ENCODE measurements at places on chromosomes 12 and 14.
A peak's percentile ranks its signal among the peaks of the same experiment; 100 is the strongest.

- no peak for DNase-seq
These were observed 7.0 kb downstream of the GPX2 start for GRCh38 chr14:64935508-64935907.

GRCh38 chr12:46439793-46440511 lies 67.4 kb upstream of the SLC38A2 start:
- DNase-seq: no peak

DNA sequence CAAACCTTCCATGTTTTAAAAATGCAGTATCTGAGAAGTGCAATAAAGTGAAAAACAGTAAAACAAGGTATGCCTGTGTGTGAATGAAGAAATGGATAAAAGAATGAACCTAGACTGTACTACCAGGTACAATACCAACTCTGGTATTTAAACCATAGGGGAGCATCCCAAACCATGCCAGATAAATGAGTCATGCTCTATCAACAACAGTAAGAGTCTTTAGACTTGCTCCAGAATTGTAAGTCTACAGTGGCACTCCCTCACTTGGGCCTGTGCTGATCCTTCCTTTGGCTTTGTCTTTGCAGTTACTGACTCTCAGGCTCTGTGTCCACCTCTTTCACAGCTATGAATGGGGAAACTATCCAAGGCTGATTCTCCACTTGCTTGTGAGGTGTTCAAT lies 38.1 kb downstream of the BBS10 start:
- DNase-seq: no peak

DNA sequence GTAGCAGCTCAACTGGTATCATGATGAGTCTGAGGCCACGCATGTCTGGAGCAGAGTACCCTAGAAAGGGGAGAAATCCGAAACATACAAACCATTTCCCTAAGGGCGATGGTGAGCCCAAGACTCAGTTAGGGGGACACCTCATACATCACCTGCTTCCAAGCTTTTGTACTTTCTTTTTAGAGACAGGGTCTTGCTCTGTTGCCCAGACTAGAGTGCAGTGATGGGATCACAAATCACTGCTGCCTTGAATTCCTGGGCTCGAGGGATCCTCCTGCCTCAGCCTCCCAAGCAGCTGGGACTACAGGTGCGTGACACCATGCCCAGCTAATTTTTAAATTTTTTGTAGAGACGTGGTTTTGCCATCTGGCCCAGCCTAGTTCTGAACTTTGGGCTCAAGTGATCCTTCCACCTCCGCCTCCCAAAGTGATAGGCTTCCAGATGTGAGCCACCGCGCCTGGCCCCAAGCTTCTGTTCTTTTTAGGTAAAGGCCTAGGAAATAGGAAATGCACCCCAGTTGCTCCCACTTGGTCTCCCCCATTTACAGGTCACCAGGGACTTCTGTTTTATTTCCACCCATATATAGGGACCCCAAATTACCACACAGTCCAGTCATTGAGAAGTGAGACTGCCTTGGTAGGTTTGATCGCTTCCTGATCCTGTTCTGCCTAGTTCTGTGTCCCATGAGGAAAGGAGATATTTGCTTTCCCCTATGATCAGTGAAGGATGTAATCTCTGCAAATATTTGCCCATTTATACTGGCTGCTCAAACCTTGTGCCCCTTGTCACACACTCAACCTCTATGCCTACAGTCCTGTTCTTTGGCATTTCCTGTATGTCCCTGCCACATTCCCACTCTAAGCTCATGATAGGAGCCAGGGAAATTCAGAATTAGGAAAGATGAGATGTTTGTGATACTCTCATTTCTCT lies at the start of gene APOF:
APOF (minus strand) TSS at position 728 of the 930 bp plus-strand sequence; CDS start at position 616, 112 bp downstream.
- DNase-seq: no peak

- DNase-seq: peak; percentile 77
These were observed 94.3 kb downstream of the LRRC74A start for GRCh38 chr14:76920331-76921087.

DNA sequence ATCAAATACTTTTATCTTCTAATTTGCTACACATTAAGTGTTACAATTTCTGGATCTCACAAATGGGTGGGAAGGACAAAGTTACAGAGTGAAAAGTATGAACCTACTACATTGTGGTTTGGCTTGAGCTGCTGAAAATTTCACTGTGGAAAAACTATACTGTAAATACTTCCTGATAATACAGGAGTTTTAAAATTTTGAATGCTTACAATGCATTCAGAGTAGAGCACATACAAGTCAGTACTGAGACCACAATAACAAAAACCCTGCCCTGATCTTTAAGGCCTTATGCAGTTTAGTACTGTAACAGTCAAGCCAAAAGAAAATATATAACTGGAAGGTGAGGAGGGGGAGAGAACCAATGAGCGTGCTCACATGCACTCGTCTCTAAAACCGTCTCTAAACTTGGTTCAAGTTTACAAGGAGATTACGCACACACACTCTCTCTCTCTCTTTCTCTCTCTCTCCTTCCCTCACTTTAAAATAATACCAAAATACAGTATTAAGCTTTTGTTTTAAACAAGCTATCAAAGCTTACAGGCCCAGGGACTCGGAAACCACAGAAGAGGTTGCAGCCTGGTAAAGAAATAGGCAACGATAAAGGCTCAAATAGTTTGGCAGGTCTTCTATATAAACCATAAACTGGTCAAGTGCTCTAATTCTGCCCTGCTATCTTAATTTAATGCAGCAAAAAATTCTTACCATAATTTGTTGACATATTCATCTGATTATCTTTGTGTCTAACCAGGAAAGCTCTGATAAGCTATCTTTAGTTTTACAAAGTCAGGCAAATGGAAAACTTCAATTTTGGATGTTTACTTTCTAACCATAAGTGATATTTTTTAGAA lies 58.0 kb downstream of the ATF7 start:
- DNase-seq: peak; percentile 56

GRCh38 chr14:51963286-51963685 lies 26.1 kb upstream of the RTRAF start:
- peak; percentile 40 for DNase-seq

DNA sequence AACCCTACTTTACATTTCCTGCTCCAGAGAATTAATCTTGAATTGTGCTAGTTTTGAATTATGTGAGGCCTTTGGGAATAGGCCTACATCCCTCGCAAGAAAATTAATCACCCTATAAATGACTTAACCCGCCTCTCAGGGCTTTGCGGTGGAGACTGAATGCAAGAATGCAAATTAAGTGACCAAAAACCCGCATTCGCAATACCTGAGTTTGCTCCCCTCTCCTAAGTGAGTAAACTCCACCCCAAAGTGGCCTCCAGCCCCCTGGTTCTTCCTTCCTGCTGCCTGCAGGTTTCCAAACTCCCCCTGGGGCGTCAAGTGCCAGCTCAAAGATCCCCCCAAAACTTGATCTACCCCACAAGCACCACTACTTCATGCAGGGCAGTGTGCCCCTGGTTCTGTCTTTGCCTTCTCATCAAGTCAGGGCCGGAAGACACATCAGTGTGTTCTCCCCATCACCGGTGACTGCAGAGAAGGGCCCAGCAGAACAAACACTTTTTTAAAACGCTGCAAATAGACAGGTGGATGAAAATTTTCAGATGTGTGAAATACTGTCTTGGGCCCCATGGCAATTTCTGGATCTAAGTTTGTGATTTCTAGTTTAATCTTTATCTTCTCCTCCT lies 644.7 kb downstream of the VRK1 start:
- no peak for DNase-seq

DNA sequence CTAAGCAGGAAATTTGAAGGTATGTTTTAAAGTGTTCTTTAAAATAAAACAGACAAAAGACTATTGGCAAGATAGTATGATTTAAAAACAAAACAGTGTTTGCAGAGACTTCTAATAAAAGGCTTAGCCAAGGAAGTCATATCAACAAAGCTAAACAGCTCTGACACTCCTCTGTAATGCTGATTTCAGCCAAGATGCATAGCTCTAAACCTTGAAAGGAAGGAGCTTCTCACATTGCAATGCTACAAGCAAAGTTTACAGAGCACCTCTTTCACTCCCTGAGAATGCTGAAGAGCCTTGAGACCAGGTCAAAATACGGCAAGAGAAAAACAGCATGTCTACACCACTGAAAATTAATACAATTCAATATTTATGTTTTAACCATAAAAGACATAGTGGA lies 51.8 kb downstream of the PARP11 start:
- DNase-seq: no peak

- DNase-seq: no peak
These were observed 88.2 kb upstream of the PAWR start for GRCh38 chr12:79778802-79779448.

DNA sequence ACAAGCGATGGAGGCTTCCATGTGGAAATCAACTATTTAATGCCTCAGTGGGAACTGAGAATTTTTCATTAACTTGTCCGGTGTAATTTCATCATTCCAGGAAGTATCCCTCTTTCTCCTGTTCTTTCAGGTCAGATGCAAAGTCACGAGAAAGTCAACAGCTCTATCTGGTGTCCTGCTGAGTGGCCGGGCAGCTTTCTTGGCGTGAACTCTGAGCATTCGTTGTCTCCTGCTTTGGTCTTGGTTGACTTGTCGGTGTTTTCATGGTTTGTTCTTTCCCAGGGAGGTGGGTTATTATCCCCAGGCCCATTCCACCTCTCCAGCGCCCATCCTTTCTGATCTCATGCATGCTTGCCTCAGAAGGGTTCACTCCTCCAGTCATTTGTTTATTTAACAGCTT lies 149.1 kb downstream of the GLT1D1 start:
- DNase-seq: no peak

GRCh38 chr14:34065690-34066391 lies 115.0 kb upstream of the EGLN3 start:
- DNase-seq: no peak

DNA sequence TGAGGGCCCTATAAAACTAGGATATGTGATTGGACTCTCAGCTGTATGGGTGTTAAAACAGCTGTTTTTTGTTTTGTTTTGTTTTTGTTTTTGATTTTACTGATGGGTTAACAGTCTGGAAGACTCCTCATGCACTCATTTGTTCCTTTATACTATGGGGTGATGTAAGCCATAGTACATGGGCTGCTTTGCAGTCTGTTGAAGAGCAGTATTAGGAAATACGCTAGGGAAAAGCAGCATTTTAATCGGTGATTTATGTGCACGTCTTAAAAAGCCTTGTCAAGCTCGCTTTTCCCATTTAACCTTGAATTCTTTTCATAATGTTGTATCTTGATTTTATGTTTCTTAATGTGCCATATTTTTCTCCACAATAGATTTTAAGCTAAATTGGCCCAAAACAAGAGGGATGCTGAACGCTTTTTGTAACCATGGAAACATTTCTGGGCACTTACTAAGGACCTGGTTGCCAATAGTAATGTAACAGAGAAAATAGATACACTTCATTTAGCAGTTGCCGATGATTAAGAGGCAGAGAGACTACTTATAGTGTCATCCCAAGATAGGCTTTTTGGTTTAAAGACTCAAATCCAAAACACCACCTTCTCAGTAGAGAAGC lies 244.0 kb downstream of the SNAPC1 start:
- no peak for DNase-seq

- no peak for DNase-seq
These were observed 125.9 kb downstream of the PAPOLA start for GRCh38 chr14:96627811-96628775.

GRCh38 chr12:103318566-103318965 lies 177.2 kb downstream of the C12orf42 start:
- no peak for DNase-seq

GRCh38 chr14:65096323-65097089 lies 5.8 kb downstream of the MAX start:
- DNase-seq: no peak

GRCh38 chr14:59252772-59253500 lies 64.5 kb downstream of the DAAM1 start:
- no peak for DNase-seq

DNA sequence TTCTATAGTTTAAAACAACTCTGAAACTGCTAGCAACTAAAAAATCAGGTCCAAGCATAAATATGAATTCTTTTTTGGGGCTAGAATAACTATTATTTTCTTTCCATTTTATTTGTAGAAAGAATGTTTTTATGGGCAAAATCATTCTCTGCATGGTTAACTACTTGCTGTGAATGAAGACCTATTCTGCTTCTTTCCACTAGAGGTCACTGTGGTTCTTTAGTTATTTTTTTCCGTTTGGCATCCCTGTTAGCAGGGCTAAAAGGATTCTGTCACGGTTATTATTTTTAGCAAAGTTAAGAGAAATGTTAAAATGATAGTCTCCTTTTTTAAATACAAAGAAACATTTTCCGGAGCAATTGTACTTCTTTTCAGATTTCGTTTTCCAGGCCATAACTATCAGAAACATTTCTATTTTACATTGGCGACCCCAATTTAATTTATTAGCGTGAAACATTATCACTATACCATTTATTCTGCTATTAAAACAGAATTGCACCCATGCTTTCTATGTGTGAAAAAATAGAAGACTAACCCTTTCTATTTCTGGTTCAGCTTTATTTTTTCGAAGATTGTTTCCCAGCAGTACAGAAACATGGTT lies 404.8 kb downstream of the ATP23 start:
- peak; percentile 60 for DNase-seq

- peak; percentile 75 for DNase-seq
These were observed 156.8 kb downstream of the KCNA5 start for GRCh38 chr12:5200278-5201087.

DNA sequence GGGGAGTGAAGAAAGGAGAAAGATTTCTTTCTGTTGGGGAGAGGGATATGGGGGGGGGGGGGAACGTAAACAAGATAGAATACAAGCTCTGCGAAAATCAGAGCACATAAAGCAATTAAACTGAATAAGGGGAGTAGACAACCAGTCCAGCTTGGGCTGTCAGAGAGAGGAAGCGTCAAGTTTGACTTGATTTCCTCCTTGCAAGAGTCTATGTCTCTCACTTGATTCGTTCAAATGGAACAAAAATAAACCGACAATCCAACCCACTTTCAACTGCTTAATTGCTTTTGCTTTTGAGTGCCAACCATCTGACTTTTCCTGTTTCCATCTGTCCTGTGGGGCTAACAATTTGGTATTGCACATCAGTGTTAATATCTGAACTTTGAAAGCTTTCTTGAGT lies 942 bp downstream of the SYT1 start:
- no peak for DNase-seq

DNA sequence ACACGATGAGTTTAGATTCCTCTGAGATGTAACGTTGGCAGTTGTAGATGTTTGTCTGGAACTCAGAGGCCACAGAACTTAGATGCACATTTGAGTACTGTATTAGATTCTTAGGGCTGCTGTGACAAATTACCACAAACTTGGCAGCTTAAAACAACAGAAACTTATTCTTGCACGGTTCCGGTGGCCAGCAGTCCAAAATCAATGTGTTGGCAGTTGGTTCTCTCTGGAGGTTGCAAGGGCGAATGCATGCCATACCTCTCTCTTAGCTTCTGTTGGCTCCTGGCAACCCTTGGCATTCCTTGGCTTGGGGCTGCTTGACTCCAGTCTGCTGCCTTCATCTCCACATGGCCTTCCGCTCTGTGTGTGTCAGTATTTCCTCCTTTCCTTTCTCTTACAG lies 118.9 kb downstream of the C12orf75 start:
- no peak for DNase-seq

GRCh38 chr14:106044515-106044914 lies 518.1 kb downstream of the TMEM121 start:
- DNase-seq: no peak

DNA sequence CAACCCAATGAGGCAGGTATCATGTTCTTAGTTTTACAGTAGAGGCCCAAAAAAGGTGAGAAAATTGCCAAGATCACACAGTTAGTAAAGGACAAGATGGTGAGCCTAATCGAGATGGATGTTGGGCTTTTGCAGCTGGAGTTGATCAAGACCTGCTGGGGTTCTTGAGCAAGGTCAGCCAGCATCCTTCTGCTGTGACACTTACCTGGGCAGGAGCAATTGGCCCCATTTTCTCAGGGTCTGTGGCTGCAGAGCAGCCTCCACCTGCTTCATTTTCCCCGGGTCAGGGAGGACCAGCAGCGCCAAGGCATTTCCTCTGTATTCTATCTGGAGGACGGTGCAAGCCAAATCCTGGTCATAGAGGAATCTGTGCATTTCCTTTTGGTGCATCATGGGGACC lies 6.5 kb downstream of the SERPINA11 start:
- DNase-seq: no peak

Measured in common myeloid progenitor, CD34-positive (primary cell).